ENCODE measurements at places on chromosomes 11 and 22. TPM values are rescaled to one million over a fixed set of nuclear protein-coding genes. Genes with fewer than 3 reads are reported as not detected.

GRCh38 chr11:33063326-33063881 is 24.0 kb downstream of the TCP11L1 start:
- no peak for DNase-seq

GRCh38 chr11:57873196-57873911 is 111.8 kb downstream of the CTNND1 start:
- DNase-seq: no peak

DNA sequence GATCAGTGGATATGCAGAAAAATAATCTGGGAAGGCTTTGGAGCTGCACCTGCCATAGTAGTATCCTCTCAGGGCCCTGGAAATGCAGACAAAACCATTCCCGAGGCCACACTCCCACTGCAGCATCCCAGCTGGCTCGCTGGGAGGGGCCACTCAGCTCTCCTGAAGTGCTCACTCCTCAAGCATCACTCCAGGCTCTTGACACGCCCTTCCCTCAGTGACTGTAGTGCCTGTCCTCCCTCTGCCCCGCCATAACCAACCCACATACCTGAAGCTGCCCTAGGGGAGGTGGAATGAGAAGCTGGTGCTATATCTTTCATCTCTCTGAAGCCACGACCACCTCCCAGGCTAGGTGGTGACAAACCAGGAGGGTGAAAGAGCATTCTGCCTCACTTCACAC is 4.8 kb downstream of the DSCAML1 start:
- no peak for DNase-seq

- DNase-seq: no peak
Measured at GRCh38 chr11:21634956-21635355, 557.9 kb upstream of the ANO5 start.

DNA sequence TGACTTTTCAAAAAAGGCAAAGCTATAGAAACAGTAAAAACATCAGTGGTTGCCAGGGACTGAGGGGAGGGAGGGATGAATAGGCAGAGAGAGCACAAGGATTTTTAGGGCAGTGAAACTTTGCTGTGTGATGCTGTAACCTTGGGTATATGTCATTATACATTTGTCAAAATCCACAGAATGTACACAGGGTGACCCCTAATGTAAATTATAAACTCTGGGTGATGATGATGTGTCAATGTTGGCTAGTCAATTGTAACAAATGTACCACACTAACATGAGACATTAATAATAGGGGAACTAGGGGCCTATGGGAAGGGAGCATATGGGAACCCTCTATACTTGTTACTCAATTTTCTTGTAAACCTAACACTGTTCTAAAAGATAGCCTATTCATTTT is 24.8 kb downstream of the RIBC2 start:
- DNase-seq: no peak

GRCh38 chr11:61602775-61603569 is 22.1 kb upstream of the SYT7 start:
- DNase-seq: no peak

GRCh38 chr11:2998073-2998850 is 6.1 kb upstream of the NAP1L4 start:
- DNase-seq: no peak

- no peak for DNase-seq
Measured at GRCh38 chr11:72228844-72229231, 4.3 kb downstream of the INPPL1 start.

GRCh38 chr11:104830080-104830479 is 68.2 kb downstream of the CASP12 start:
- DNase-seq: no peak

The MTCH2 gene
- 47.6 TPM for total RNA-seq

The TSGA10IP gene
- not detected for total RNA-seq

The UPB1 gene
- total RNA-seq: 0.90 TPM

The ACTN3 gene
- not detected for total RNA-seq

The MMP27 gene
- not detected for total RNA-seq

The LAYN gene
- total RNA-seq: 19.2 TPM

The CASTOR1 gene
- 7.5 TPM for total RNA-seq

The OR4C3 gene
- total RNA-seq: not detected

The PYGM gene
- total RNA-seq: 15.1 TPM

The MUC6 gene
- total RNA-seq: not detected

The OR4D5 gene
- not detected for total RNA-seq

The NAALAD2 gene
- total RNA-seq: 49.1 TPM

The OR2D2 gene
- 0.53 TPM for total RNA-seq

The CCDC81 gene
- 5.1 TPM for total RNA-seq

The TBX1 gene
- total RNA-seq: 1.2 TPM

Measured in urinary bladder (tissue), 4 donors.